ENCODE measurements at places on chromosomes 1 and 21. TPM values are rescaled to one million over a fixed set of nuclear protein-coding genes. Genes with fewer than 3 reads are reported as not detected.

The GPATCH2 gene
- 29.3 TPM for total RNA-seq

The C1orf94 gene
- under 0.01 TPM for total RNA-seq

The EDARADD gene
- total RNA-seq, result 3.7 TPM

The B3GALT5 gene
- 0.41 TPM for total RNA-seq

The MAP3K21 gene
- 2.9 TPM for total RNA-seq

The FLG2 gene
- total RNA-seq, result not detected

The POU3F1 gene
- total RNA-seq, result 9.4 TPM

The RAB42 gene
- total RNA-seq, result 1.2 TPM

The DDOST gene
- 110 TPM for total RNA-seq

The OR2T29 gene
- not detected for total RNA-seq

The ELF3 gene
- under 0.01 TPM for total RNA-seq

The PRKCZ gene
- 58.7 TPM for total RNA-seq

The LORICRIN gene
- total RNA-seq, result not detected

The REN gene
- not detected for total RNA-seq

The TFB2M gene
- 22.0 TPM for total RNA-seq

The CELA3A gene
- total RNA-seq, result not detected

The TMEM61 gene
- not detected for total RNA-seq

The LCE3D gene
- not detected for total RNA-seq

The RGS7 gene
- total RNA-seq, result 20.0 TPM

The CSMD2 gene
- 23.6 TPM for total RNA-seq

The AADACL4 gene
- total RNA-seq, result not detected

The PODN gene
- total RNA-seq, result 0.82 TPM

The ADAMTS1 gene
- total RNA-seq, result 2.0 TPM

The PRKAA2 gene
- total RNA-seq, result 44.4 TPM

The SPEN gene
- 58.3 TPM for total RNA-seq

The PSEN2 gene
- total RNA-seq, result 33.4 TPM

The HRNR gene
- not detected for total RNA-seq

The SPRR4 gene
- total RNA-seq, result not detected

The TEDDM1 gene
- not detected for total RNA-seq

The FALEC gene
- total RNA-seq, result 0.41 TPM

The OR10K2 gene
- not detected for total RNA-seq

The AIM2 gene
- 22.8 TPM for total RNA-seq

The TMPRSS15 gene
- total RNA-seq, result not detected

The CALML6 gene
- not detected for total RNA-seq

The DMBX1 gene
- not detected for total RNA-seq

The DIRAS3 gene
- total RNA-seq, result 6.9 TPM

The MTX1 gene
- total RNA-seq, result 13.9 TPM

The ADGRB2 gene
- 42.4 TPM for total RNA-seq

The TMEM82 gene
- not detected for total RNA-seq

The SMIM1 gene
- total RNA-seq, result not detected

The AIRE gene
- total RNA-seq, result 0.41 TPM

The DNMT3L gene
- total RNA-seq, result not detected

The KIAA1614 gene
- total RNA-seq, result 5.7 TPM

The VCAM1 gene
- total RNA-seq, result 16.3 TPM

Data from frontal cortex (tissue), 4 donors.